Effector memory CD4-positive, alpha-beta T cell (primary cell): ENCODE measurements at places on chromosomes 3 and 15.

DNA sequence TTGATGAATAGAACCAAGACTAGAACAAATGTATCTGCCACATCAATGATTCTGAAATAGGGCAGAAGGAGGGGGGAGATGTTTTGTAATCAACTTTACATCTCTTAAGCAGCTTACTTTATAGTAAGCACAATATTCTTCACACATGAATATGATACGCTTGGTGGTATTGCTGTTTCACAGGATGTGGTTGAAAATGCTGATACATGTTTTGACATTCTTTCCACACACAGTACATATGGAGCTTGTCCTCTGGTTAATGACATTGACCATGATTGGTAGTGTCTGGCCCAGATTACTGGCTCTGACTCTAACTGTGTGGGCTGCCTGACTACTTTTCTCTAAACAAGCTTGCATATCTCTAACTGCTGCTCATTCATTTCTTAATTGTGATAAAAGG is 168.9 kb downstream of the KLHL25 start:
- H3K27me3 ChIP-seq, result no peaks in the 10 kb centered on the region
- no peak overlapping the region for H3K4me3 ChIP-seq
- peaks cover 48% of the 10 kb centered on the region for H3K4me1 ChIP-seq
- no peaks in the 10 kb centered on the region for H3K36me3 ChIP-seq
- DNase-seq, result no peak

GRCh38 chr15:49145651-49146609 is 9.5 kb downstream of the COPS2 start:
- no peaks in the 10 kb centered on the region for H3K4me1 ChIP-seq
- DNase-seq, result no peak
- no peak overlapping the region for H3K4me3 ChIP-seq
- peaks cover 29% of the 10 kb centered on the region for H3K36me3 ChIP-seq
- H3K27me3 ChIP-seq, result no peaks in the 10 kb centered on the region
- H3K27ac ChIP-seq, result no peak overlapping the region

- no peak overlapping the region for H3K27ac ChIP-seq
- no peak overlapping the region for H3K4me3 ChIP-seq
- no peaks in the 10 kb centered on the region for H3K36me3 ChIP-seq
- H3K27me3 ChIP-seq, result no peaks in the 10 kb centered on the region
- H3K4me1 ChIP-seq, result no peaks in the 10 kb centered on the region
Observed at GRCh38 chr3:103644450-103644849, 1209.6 kb downstream of the ZPLD1 start.

DNA sequence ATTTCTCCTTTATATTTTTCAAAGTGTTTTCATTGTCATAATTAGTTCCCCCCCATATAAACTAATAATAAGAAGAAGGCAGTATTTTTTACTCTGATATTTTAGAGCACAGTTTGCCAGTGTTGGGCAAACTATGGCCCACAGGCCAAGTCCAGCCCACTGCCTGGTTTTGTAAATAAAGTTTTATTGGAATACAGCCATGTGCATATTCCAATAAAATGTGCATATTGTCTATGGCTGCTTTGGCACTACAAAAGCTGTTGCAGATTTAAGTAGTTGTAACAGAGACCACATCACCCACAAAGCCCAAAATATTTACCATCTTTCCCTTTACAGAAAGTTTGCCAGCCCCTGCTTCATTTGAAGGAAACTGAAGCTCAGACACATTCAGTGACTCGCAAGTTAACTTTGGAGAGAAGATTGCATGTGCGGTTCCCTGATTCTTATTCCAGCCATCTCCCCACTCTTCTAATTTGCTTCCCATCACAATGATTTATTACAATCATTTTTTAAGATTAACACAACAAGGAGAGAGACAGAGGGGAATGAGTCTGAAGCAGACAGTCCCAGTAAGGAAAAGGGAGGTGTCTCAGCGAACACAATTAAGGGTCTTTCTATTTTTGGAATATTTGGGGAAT is 48.9 kb downstream of the RFTN1 start:
- H3K27ac ChIP-seq, result no peak overlapping the region
- peaks cover 11% of the 10 kb centered on the region for H3K4me1 ChIP-seq
- no peak for DNase-seq
- no peak overlapping the region for H3K4me3 ChIP-seq
- no peaks in the 10 kb centered on the region for H3K36me3 ChIP-seq

DNA sequence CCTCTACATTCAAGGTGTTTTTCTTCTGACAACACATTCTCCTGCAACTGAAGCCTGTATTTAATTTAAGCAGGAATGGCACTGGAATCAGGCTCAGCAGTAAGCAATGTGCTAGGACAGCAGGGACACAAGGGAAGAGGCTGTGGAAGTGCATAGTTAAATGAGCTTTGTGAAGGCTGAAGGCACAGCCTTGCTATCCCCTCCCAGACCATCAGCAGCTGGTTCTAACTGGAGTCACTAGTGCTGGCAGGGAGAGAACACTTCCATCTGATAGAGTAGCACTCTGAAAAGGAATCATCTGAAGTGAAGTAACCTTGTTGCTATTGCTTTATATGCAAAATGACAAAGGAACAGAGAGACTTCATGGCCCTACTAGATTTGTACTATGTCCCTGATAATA is 14.7 kb downstream of the UQCC5 start:
- H3K4me1 ChIP-seq, result no peaks in the 10 kb centered on the region
- no peak overlapping the region for H3K4me3 ChIP-seq
- H3K27me3 ChIP-seq, result no peaks in the 10 kb centered on the region

GRCh38 chr3:51311055-51311454 is 74.0 kb upstream of the MANF start:
- no peak overlapping the region for H3K4me3 ChIP-seq
- H3K36me3 ChIP-seq, result no peaks in the 10 kb centered on the region
- no peaks in the 10 kb centered on the region for H3K27me3 ChIP-seq
- no peak for DNase-seq
- H3K4me1 ChIP-seq, result no peaks in the 10 kb centered on the region

DNA sequence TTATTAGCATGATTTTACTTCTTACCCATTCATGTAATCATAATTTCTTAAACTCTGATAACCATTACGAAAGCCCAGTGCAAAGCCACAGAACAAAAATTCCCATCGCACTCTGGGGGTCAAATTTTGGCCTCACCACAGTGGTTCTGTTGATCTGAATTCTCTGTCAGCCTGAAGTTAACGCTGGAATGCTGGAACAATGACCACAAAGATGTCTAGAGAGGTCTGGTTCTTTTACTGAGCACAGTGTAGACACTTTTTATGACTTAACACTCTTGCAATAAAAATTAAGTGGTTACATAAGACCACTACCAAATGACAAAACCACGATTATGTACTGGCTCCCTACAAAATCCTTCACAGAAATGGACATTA is 94.7 kb downstream of the PDZRN3 start:
- no peak for DNase-seq
- no peaks in the 10 kb centered on the region for H3K4me1 ChIP-seq
- no peak overlapping the region for H3K27ac ChIP-seq
- H3K27me3 ChIP-seq, result no peaks in the 10 kb centered on the region
- H3K36me3 ChIP-seq, result no peaks in the 10 kb centered on the region

- no peak for DNase-seq
- no peaks in the 10 kb centered on the region for H3K4me1 ChIP-seq
- H3K27ac ChIP-seq, result no peak overlapping the region
- H3K36me3 ChIP-seq, result no peaks in the 10 kb centered on the region
Observed at GRCh38 chr3:188656196-188656982, 502.4 kb downstream of the LPP start.

DNA sequence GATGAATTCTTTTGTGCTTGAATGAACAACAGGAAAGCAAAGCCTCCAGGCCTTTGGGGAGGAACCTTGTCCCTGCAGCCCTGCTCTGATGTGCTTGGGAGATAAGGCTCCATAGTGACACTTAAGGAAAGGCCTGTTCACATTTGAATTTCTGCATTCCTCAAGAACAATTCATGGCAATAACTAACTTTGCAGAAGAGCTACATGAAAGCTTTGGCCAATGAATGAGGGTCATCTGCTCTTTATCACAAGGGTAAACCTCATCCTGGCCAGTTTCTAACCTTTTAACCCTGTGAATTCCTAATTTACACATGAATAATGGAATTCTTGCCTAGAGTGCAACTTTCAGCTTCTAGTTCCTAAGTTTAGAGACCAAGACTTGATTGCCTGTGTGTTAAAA is 5.6 kb downstream of the PRTG start:
- H3K4me3 ChIP-seq, result no peak overlapping the region
- peaks cover 5% of the 10 kb centered on the region for H3K4me1 ChIP-seq
- no peak overlapping the region for H3K27ac ChIP-seq
- H3K27me3 ChIP-seq, result peaks cover 14% of the 10 kb centered on the region
- DNase-seq, result no peak

DNA sequence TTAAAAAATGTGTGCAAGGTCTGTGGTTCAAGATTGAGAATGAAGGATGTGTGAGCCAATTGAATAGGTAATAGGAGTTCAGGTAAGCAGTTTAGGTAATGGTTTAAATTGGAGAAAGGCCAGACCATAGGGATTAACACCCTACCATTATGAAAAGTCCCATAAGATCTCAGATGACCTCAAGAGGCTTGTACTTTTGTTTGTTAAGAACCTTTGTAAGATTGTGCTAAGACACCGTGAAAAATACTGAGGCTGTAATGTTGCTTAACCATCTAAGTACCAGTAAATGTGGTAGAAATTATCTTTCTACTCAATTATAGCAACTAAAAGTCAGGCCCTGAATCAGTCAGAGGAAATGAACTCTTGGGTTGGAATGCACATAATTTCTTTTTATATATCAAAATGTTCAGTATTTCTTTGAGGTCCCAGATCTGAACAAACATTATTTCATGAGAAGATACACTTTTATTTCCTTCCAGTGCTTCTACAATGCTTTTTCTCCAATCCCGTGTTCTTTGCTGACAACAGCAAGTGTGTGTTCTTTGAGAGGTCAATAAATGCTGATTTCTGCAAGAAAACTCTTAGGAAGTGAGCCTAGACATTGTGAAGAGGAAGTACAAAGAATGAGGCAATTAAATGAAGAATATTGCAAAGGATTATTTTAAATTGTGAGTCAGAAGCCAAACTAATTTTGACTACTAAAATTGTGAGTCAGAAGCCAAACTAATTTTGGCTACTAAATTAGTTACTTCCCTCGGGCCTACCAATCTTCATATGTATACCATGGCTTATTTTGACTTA is 66.4 kb downstream of the TCF12 start:
- no peak for DNase-seq
- H3K4me3 ChIP-seq, result no peak overlapping the region
- H3K27me3 ChIP-seq, result no peaks in the 10 kb centered on the region

DNA sequence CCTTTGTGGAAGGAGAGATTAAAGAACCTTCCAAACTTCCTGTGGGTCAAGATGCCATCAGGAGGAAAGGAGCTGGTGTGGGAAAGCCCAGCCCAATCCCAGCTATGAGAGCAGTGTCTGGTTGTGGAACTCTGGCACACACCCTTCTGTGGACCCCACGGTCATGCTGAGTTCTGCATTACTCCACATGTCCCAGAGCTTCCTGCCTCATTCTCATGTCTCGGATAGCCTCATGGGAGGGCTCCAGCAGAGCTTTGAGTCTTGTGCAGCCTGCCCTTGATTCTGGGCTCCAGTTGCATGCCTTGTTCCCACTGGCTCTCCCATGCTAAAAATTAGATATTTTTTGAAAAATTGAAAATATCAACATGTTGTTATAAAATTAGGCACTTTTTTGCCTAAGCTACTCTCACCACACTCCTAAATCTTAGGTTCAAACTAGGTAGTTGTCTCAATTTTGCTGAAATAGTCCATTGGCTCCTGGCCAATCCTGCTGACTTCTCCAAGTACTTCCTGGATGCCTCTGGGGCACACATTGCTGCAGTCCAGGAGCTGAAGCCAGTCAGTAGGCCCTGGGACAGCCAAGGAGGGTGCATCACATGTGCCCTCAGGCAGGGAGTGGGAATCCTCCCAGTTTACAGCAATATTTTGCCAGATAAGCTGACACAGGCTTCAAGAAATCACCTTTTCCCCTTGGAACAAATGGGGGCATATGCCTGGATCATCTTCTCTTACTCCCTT is 144.3 kb downstream of the EEFSEC start:
- no peaks in the 10 kb centered on the region for H3K27me3 ChIP-seq
- H3K36me3 ChIP-seq, result peaks cover 2% of the 10 kb centered on the region
- H3K4me1 ChIP-seq, result peaks cover 33% of the 10 kb centered on the region

DNA sequence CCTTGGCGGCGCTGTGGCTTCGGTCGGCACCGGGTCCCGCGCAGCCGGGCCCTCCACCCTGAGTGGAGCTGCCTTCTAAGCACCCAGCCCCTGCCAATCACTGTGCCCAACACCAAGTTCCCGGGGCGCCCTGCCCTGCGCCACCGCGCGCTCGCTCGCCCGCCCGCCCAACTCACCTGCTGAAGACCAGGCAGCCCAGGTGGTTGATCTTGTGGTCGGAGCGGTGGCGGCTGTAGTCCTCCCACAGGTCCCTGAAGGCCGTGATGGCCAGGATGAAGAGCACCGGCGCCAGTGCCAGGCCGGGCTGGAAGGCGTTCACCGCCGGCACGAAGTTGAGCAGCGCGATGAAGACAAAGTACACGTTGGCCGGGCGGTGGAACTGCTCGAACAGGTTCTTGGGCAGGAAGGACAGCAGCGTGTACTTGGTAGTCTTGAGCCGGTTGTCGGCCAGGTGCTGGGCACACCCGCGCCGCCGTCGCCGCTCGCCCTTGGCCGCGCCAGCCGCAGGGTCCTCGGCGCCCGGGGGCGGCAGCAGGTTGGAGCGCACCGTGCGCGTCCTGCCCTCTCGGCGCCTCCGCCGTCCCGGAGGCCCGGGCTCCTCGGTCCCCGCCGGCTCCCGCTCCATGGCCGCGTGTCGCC is 536 bp downstream of the ATP10A start:
- peak overlapping the region; percentile 81 for H3K4me3 ChIP-seq
- H3K4me1 ChIP-seq, result peaks cover 25% of the 10 kb centered on the region
- peaks cover 3% of the 10 kb centered on the region for H3K36me3 ChIP-seq
- peak overlapping the region; percentile 88 for H3K27ac ChIP-seq

DNA sequence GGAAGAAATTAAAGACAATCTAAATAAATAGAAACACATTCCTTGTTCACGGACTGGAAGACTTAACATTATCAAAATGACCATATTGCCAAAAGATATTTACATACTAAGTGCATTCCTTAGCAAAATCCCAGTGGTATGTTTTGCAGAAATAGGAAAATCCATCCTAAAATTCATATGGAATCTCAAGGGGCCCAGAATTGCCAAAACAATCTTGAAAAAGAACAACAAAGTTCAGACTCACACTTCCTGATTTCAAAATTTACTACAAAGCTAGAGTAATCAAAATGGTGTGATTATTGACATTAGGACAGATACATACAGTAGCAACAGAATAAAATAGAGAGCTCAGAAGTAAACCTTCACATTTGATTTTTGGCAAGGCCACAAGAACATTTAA is 515.5 kb downstream of the OCA2 start:
- no peak overlapping the region for H3K4me3 ChIP-seq
- no peaks in the 10 kb centered on the region for H3K36me3 ChIP-seq
- no peaks in the 10 kb centered on the region for H3K4me1 ChIP-seq
- no peaks in the 10 kb centered on the region for H3K27me3 ChIP-seq
- DNase-seq, result no peak

GRCh38 chr3:10395196-10395595 is 74.3 kb upstream of the SEC13 start:
- no peaks in the 10 kb centered on the region for H3K27me3 ChIP-seq
- H3K4me3 ChIP-seq, result no peak overlapping the region
- no peak overlapping the region for H3K27ac ChIP-seq

- no peak overlapping the region for H3K4me3 ChIP-seq
- peaks cover 9% of the 10 kb centered on the region for H3K4me1 ChIP-seq
- no peaks in the 10 kb centered on the region for H3K27me3 ChIP-seq
- H3K27ac ChIP-seq, result no peak overlapping the region
Observed at GRCh38 chr3:186185194-186185787, 76.4 kb upstream of the ETV5 start.
